Spinal cord (tissue), 10 donors: ENCODE measurements at places on chromosomes 12 and 14. TPM values are rescaled to one million over a fixed set of nuclear protein-coding genes. Genes with fewer than 3 reads are reported as not detected.

Gene SP1
- polyA plus RNA-seq, result 31.3 TPM

Gene HVCN1
- polyA plus RNA-seq, result 16.3 TPM

Gene KLRD1
- 0.41 TPM for polyA plus RNA-seq

Gene TRIM9
- 122 TPM for polyA plus RNA-seq

Gene FAM161B
- polyA plus RNA-seq, result 26.1 TPM
